ENCODE measurements at places on chromosomes 16 and 17. TPM values are rescaled to one million over a fixed set of nuclear protein-coding genes. Genes with fewer than 3 reads are reported as not detected.

- no peak for DNase-seq
Measured at GRCh38 chr16:22206842-22207714, 1.0 kb downstream of the EEF2K start.

DNA sequence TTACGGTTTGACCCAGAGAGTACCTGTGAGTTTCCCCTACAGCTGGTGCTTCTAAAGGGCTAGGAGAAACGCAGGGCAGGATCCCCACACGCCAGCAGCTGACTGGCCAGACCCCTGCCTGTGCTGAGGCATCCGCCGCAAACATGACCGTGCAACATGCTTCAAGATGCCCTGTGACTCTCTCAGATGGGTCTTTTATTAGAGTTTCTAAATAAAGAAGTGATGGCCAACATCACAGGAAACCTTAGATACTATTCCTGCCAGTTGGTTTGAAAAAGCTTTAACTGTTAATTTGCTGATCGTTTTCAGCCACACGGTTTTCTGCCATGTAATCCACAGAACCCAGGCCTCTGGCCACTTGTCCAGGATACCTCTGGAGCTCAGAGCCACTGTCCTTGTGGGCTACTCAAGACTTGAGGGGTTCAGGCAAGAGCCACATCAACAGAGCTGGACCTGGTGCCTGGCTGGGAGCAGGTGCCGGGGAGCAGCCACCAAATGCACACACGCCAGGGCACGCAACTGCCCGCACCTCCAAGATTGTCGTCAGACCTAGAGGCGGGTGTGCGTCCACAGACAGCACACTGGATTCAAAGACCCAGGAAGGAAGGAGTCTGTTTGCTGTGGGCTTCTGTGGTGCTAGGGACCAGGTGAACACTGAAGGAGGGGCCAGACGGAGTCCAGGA lies 118.4 kb downstream of the ZNF778 start:
- no peak for DNase-seq

- DNase-seq, result no peak
Measured at GRCh38 chr17:52030052-52030451, 128.5 kb downstream of the CA10 start.

DNA sequence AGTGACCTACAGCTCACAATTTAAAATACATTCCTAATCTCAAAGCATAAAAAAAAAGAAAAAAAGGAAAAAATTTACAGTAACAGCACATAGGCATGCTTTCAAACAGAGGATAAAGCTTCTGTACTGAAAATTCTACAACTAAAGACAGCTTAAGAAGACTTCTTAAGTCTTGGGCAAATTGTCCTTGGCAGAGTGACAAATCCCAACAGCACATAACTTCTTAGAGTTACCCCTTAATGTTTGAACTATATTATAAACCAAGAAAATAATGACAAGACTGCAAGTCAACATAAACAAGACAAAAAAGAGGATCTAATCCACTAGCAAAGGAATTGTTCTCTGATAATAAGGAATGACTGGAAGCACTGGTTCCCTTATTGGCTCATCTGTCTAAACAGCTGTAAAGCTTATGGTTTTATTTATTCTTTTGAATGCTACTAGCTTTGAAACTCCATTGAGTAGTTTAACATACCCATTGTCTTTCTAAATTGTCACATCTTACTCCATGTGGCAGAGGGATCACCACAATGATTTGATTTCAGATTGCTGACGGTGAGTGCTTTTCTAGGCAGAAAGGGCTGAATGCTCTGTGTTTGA lies 1576.8 kb upstream of the GOT2 start:
- DNase-seq, result no peak

DNA sequence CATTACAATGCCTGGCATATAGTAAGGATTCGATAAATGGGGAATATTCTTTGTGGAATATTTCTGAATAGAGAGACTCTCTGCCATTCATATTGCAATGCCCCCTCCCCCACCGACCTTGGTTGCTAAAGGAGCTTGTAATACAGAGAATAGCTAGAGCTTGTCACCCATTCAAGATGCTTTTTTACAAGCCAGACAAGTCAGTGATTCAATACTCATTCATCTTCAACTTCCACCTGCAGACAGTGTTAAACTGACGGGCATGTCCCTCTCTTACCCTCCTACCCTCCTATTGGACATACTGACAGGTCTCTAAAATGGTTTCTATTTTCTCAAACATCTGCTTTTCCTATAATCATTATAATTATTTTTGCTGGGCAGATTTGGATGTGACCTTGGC lies 257.4 kb downstream of the KCNJ2 start:
- no peak for DNase-seq

GRCh38 chr17:10772425-10773380 lies 31.2 kb downstream of the TMEM238L start:
- DNase-seq, result no peak

- DNase-seq, result no peak
Measured at GRCh38 chr16:47947723-47948122, 208.1 kb downstream of the ABCC12 start.

DNA sequence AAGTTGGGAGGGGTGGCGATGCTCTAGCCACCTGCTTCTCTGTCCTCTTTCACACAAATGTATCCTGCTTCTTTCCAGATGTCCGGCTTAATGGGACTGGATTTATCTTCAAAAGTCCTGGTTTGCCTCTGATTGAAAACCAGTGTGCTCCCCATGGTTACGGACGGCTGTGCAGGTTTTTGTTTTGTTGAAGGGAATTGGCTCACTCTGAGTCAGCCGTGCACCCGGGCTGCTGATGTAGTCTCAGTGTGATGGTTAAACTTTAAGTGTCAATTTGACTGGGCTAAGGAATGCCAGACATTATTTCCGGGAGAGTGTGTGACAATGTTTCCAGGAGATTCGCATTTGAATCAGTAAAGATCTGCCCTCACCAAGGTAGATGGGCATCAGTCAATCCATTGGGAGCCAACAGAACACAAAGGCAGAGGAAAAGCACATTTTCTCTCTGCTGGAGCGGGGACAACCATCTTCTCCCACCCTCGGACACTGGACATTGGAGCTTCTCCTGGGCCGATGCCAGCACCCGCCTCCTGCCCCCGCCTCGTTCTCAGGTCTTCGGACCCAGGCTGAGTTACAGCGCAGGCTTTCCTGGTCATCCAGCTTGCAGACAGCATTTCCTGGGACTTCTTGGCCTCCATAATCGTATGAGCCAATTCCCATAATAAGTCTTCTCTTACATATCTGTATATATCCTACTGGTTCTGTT lies 126.9 kb upstream of the TNRC6C start:
- DNase-seq, result no peak

- no peak for DNase-seq
Measured at GRCh38 chr17:2736956-2737355, 12.5 kb downstream of the CCDC92B start.

DNA sequence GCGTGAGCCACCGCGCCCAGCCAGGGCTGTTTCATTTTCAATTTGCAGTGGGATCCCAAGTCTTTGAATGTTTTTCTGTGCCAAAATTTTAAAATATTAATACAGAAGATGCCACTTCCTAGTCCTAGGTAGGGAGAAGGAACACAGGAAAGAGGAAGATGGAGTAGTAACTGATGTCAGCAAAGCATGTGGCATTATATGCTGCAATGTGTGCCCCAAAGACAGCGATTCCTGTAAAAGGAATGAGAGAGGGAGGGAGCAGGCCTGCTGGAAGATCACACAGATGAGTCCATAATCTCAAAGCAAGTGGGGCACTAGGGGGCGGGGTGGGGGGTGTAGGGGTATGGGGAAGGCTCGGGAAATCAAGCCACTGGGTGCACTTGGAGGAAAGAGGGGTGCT lies 23.4 kb upstream of the SSTR2 start:
- DNase-seq, result no peak

GRCh38 chr17:27545562-27546229 lies 85.3 kb upstream of the LGALS9 start:
- DNase-seq, result peak; percentile 76

- DNase-seq, result no peak
Measured at GRCh38 chr16:57889522-57889921, 81.4 kb downstream of the CNGB1 start.

DNA sequence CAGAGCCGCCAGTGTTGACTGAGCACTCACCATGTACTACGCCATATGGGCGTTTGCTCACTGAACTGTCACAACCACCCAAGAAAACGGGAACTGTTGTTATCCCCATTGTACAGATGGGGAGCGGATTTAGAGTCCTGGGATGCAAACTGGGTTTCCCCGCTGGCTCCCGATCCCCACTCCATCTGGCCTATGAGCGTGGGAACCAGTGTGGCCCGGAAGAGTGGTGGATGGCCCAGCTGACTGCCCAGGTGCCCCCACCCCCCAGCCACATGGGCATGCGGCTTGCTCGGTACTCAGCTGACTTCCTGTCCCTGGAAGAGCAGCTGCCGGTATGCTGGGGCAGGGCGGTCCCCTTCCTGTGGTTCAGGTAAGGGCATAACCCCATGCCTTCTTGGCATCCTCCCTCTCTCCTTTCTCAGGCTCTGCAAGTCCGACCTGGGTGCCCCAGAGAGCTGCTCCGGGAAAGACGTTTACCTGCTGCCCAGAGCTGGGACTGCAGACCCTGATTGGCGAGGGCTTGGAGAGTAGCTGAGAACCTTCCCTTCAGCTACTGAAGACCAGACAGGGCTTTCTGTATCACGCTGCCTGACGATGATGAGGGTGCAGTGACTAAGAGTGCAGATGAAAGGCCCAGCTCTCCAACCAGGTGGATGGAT lies 16.2 kb downstream of the SOCS3 start:
- no peak for DNase-seq

- DNase-seq, result no peak
Measured at GRCh38 chr16:85051067-85051581, 23.5 kb downstream of the KIAA0513 start.

DNA sequence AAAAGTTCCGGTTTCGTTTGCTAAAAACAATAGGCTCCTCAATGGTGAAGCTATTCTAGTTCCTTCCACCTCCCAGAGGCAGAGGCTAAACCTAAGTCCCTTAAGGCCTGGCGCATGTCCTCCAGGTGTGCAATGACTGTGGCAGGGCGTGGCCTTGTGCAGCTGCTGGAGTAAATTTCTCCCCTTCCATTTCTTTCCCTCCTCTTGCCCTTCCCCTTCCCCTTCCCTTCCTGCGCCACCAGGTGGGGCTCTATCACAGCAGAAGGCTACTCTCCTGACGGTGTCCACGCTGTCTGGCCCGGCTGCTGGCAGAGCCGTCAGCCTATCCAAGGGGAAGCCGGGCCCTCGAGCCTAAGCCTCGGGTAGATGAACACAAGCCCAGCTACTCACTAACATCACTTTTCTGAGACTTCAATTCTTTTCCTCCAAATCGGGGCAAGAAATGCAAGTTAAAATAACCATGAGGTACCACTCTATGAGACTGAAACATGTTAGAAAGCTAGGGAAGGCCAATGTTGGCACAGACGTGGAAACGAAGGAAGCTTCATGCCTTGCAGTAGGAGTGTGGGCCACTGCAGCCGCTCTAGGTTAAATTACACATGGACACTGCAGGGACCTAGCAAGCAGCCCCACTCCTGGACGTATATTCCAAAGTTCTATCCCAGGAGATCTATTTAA lies 34.4 kb downstream of the C16orf78 start:
- DNase-seq, result peak; percentile 89

- DNase-seq, result peak; percentile 95
Measured at GRCh38 chr16:88442727-88443576, 10.1 kb upstream of the ZFPM1 start.

DNA sequence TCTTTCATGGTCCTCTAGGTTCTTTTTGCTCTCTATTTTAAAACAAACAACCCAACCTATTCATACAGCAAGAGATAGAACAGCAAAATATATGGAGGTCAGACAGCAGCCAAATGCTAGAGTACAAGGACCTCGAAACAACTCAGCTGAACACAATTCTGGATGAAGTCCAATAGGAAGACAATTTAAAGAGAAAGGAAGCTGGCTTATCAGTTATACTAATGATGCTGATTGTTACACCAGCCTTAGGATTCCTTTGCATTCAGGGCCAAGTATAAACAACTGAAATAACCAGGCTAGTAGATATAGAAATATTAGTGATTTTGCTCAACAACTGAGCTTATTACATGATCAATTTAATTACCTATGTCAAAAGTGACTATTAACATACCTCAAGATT lies 2.5 kb downstream of the SSH2 start:
- no peak for DNase-seq

GRCh38 chr17:51298508-51299371 lies 38.4 kb downstream of the UTP18 start:
- DNase-seq, result peak; percentile 48

- no peak for DNase-seq
Measured at GRCh38 chr17:74369221-74369620, 1.9 kb downstream of the GPR142 start.

GRCh38 chr16:76579277-76579922 lies 302.2 kb downstream of the CNTNAP4 start:
- no peak for DNase-seq

Gene LGALS9
- total RNA-seq, result 3.0 TPM

Gene POLR3K
- 32.4 TPM for total RNA-seq

Gene ZNF629
- 18.9 TPM for total RNA-seq

Gene SHISA9
- 0.60 TPM for total RNA-seq

Gene XAF1
- total RNA-seq, result not detected

Gene SHPK
- 17.4 TPM for total RNA-seq
